ENCODE measurements at places on chromosomes 7 and 10.

DNA sequence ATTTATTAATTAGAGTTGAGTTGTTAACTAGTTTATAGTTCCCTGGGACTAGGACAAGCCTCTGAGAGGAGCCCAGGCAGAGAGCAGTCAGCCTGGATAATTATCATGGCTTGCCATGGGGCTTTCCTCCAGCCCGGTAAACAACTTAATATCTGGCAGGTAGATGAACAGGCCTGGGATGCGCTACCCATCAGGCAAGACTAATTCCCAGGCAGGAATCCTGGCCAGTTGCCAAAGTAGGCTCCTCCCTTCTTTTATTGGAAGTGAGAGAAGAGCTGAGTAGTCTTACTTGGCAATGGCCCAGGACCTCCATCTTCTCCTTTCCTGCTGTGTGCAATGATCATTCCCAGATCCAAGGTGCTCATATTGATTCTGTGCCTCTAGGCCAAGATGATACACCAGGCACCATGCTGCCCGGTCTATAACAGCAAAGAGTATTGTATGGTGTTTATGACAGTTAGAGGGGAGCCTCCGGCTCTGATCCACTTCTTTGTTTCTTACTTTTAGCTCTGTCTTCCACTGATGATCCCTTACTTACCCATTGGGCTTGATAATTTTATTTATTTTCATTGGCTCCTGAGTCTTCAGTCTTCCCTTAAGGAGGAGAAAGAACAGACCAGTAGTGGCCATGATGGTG lies 408.7 kb downstream of the REEP3 start:
- DNase-seq, result peak; percentile 38

GRCh38 chr10:33199731-33200232 lies 134.7 kb downstream of the NRP1 start:
- DNase-seq, result no peak

- DNase-seq, result no peak
Measured at GRCh38 chr10:103493362-103493915, at the start of gene NEURL1. Gene NEURL1, plus strand, starts transcription at chr10:103493705. Its CDS starts 683 bp downstream, at chr10:103494388.

DNA sequence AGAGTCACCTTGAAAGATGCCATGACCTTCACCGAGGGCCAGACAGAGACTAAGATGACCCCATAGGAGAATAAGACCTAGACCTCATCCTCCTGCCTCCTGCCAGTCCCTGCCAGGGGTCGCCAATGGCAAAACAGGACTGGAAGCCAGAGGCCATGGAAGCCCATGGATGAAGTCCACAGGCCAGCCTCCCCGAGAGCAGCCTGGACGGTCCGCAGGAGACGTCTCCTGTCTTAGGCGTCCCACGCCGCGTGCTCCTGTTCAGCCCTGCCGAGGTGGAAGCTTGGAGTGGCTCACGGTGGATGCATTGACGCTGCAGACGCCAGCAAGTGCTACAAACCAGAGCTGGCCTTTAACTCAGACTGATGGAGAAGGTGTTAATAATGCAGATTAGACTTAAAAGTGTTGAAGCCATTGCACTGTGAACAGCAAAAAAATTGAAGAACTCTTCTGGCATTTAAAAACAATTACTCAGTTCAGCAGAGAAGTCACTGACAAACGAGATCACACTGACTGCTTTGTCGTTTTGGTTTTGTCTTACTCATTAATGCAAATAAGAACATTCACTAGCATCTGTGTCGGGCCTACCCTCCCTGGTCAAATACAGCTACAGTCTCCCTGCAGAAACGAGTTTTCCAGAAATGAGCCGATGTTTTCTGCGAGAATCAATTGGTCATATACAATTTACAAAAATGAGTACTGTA lies 38.1 kb upstream of the FAM20C start:
- no peak for DNase-seq

- DNase-seq, result no peak
Measured at GRCh38 chr10:56624082-56624481, 263.0 kb upstream of the ZWINT start.

GRCh38 chr10:57513637-57514036 lies 754.1 kb downstream of the IPMK start:
- no peak for DNase-seq

GRCh38 chr10:13848520-13849445 lies 262.0 kb downstream of the PRPF18 start:
- DNase-seq, result peak; percentile 47

DNA sequence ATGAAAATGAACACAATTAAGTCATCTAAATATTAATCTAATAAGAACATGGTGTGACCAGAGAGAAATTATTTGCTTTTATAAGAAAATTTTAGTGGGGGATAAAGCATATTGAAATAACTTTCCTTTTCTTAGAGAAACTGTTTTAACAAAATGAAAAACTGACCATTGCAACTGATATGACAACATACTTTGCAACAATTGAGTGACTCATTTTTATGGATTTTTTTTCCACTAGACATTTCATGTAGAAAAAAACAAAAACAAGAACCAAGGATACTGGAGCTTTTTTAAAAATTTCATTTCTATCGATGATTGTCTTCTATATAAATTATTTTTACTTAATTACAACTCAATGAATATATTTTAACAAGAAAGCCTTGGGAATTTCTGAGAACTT lies 90.0 kb downstream of the C1GALT1 start:
- no peak for DNase-seq

DNA sequence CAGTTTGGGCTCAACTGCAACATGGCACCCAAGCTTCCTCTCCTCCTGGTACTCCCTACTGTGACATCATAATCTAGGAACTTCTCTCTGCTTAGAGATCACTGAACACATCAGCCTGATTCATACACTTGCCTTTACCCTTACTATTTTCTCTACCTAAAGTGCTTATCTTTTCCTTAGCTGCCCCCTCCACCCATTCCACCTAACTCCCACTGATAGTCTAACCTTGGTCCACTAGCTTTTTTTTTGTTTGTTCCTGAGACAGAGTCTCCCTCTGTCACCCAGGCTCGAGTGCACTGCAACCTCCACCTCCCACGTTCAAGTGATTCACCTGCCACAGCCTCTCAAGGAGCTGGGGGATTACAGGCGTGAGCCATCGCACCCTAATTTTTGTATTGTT lies 15.9 kb downstream of the CUL2 start:
- no peak for DNase-seq

DNA sequence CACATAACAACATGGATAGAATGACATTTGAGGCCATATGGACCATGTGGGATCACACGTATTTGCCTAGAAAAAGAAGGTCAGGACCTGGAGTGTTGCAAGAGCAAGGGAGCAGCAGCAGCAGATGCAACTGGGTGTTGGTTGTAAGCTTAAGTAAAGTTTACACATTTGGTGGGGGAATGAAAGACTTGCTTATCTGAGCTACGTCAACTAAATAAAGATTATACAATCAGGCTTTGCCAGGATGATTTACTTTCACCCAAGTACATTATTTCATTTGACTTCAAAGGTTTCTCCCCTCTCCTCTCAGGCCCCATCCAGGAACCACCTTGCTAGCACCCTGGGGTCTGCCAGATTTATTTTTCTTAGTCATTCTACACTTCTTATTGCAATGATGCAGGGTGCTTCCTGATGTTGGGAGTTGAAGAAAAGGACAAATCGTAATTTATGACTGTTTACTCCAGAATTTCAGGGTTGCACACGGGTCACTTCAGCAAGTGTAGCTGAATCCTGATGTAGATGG lies 591.9 kb upstream of the IGFBP3 start:
- DNase-seq, result no peak

DNA sequence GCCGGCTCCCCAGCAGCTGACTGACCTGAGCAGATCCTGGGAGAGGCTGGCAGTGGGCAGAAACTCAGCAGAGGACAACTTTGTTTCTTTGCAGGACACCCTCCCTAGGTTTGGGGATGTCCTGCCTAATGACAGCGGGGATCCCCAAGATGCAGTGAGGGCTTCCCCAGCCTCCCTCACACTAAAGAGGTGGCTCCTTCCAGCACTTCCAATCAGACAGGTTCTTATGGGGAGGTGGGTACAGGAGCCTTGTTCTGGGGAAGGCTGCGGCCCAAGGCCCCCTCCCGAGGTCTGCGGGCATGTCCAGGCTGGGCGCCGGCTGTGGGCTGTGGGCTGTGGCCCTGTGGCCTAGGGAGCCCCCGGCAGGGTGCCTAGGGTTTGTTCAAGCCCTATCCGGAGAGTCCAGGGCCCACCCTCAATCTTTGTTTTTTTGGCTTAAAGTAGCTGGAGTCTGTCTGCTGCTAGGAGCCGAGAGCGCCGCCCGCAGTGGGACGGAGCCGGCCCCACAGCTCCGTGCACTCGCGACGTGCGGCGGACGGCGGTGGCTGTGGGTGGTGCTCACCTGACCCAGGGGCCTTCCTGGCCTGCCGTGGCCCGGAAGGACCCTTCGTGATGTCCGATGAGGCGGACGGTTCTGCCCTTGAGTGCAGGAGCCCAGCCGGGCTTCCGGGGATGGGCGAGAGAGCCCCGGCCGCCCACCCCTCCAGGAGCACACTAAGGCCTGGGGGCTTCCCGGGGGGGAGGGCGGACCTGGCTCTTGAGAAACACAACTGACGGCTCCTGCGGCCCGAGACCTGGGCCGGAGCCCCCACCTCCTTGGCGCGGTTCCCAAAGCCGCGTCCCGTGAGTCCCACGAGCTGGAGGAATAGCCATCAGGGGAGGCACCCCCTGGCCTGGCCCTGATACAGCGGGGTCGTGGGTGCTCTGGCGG lies 57.2 kb downstream of the PDGFA start:
- DNase-seq, result no peak

- no peak for DNase-seq
Measured at GRCh38 chr7:24704311-24704710, 53.0 kb downstream of the GSDME start.

GRCh38 chr7:147912946-147913638 lies 677.5 kb upstream of the C7orf33 start:
- DNase-seq, result no peak

GRCh38 chr10:100735337-100736143 lies 9.8 kb upstream of the PAX2 start:
- DNase-seq, result no peak

DNA sequence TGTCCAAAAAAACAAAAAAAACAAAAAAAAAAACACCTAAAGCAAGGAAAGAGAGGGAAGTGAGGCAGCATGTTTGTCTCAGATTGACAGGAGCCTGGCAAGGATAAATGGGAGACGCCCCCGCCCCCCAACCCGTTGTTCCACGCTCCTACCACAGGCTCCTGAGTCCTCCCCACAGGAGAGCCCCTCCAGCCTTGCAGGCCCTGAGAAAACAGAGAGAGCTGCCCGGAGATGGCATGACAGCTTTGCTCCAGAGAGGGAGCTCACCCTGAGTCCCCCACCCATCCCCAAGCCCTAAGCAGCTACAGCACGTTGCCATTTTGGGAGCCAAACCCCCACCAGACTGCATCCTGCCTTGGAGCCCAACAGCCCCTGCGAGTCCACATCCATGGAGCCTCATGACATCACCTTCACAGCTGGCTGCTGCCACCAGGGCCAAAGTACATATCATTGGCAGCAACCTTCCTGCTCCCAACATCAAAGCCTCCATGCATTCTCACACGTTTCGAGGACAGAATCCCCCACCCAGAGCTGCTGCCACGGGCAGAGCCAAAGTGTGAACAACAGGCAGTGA lies 1283.3 kb downstream of the TYW1 start:
- DNase-seq, result no peak

DNA sequence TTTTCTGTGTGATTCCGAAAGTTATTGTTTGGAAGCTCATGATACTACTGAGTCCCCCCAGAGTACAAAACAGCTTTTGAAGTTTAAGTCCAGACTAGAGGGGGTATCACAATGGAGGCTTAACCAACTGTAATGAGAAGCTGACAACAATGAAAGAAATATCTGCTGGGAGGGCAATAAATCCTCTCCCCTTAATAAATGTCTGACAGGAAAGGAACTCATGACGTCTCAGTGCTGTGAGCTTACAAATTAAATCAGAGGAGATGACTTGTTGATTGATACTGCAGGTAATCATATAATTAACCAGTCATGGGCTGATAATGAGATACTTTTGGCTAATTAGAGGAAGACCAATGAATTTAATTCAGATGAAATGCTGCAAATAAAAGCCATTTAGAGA lies 102.6 kb upstream of the WDR11 start:
- DNase-seq, result no peak

GRCh38 chr10:19785366-19785765 lies 30.9 kb upstream of the PLXDC2 start:
- no peak for DNase-seq

- DNase-seq, result peak; percentile 45
Measured at GRCh38 chr7:26187380-26188205, 13.0 kb downstream of the HNRNPA2B1 start.

DNA sequence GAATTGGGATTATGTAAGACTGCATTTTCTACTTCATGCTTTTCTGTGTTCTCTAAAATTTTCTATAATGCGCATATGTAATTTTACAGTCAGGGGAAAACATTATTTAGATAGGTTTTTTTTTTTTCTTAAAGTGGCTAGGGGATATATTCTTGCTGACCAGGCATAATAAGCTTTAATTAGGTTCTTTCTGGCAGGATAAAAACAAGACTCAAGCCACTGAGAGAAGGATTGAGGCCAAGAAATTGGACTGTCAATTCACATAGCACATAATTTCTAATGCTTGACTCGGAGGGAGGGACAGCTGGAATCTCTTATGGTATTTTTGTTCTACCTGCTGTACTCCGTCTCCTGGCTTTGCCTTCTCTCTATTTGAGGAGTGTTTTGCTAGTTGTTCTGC lies 119.8 kb upstream of the NPVF start:
- no peak for DNase-seq

- DNase-seq, result no peak
Measured at GRCh38 chr10:84321902-84322301, 6.5 kb upstream of the CCSER2 start.

DNA sequence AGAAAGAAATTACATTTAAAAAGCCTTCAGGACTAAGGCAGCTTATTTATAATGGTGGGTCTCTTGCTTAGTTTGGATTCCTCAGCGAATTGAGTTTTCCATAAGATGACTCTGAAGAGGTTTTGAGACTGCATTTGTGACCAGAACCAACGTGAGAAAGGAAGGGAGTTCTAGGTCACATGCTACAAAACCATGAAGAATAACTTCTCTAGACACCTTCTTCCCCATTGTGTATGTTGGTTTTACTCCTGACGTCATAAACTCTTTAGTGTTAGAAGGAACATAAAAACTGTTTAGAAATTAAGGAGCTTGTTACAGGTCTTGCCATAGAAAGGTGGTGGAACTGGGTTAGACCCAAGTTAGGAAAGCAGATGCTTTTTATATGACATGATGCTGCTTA lies 11.1 kb downstream of the PTPN12 start:
- DNase-seq, result no peak

DNA sequence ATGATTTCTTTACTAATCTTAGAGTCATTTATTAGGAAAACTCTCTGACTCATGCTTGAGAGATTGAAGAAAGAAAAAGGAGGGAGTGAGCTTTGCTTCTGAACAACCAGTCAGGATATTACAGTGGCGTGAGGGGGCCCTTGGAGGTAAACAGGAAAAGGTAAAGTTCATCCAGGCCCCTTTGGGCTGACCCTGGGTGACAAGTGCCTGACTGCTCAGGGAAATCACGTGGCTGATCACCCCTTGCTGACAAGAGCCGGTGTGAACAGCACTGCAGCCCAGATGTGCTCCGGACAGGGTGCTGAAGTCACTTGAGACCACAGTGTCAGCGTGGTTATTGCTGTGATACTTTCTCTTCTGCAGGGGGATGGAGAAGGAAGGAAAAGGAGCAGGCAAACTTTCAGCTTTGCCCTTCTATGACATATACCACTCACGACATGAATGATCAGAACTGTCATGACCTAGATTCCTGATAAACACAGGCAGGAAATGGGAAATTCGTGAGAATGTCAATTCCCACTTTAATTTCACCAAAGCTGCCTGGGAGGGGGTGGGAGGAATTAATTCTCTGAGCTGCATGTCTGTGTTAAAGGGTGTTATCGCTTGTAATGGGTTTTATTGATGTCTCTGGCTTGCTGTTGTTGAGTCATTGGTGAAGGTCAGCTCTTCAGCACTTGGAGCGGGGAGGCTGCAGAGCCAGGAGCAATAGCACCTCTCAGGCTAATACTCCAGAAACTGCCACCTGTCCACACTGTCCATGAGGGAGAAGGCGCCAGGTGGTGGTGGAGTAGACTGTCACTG lies 139.8 kb upstream of the AOAH start:
- DNase-seq, result peak; percentile 60

All from NCI-H524 (cell line).